Activated CD4-positive, alpha-beta T cell treated with anti-CD3 and anti-CD28 coated beads for 24 hours (primary cell): ENCODE measurements at places on chromosomes 12 and 14.

DNA sequence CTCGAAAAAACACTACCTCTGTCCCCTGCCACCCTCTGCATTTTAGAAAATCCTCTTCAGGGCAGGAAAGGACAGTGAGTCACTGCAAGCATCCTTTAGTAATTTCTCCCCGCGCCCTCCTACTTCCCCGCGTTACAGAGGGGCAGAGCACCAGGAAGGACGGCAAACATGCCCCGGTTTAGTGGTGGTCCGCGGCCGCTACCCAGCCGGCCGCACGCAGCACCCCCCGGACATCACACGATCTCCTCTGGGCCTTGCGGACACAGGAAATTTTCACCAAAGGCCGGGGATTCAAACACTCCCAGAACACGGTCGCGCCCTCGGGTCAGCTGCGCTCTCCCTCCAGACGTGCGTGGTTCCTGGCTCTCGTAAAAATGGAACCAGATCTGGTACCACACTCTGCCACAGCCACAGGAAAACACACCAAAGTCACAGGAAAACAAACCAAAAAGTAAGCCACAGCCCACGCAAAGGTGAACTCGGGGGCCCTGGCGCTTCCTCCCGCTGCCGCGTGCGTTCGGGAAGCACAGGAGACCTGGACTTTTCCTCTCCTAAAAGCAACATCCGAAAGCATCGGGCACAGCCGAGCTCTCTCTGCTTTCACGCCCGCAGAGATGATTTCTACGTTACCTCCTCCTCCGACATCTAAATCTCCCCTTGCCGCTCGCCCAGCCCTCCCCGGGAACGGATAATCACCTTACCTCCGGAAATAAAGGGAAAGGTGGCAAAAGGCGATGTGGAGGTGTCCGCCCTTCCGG lies 839 bp downstream of the SLC38A1 start:
- peak; percentile 26 for DNase-seq

DNA sequence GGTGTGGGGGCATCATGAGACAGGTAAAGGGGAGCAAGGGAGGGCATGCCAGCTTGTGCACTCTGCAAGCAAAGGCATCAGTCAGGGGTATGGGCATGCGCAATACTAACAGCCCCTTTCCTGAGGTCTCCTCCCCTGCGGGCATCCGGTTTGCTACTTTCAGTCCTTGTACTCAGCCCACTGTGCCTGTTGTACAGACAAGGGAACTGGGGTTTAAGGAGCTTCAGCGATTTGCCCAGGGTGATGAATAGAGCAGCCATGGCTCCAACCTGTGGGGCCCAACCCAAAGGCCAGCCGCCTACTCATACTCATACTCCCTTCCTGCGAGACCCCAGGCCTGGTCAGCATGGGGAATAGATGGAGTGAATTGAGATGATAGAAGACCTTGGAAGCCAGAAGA lies 66.7 kb downstream of the GALNT16 start:
- DNase-seq: no peak

DNA sequence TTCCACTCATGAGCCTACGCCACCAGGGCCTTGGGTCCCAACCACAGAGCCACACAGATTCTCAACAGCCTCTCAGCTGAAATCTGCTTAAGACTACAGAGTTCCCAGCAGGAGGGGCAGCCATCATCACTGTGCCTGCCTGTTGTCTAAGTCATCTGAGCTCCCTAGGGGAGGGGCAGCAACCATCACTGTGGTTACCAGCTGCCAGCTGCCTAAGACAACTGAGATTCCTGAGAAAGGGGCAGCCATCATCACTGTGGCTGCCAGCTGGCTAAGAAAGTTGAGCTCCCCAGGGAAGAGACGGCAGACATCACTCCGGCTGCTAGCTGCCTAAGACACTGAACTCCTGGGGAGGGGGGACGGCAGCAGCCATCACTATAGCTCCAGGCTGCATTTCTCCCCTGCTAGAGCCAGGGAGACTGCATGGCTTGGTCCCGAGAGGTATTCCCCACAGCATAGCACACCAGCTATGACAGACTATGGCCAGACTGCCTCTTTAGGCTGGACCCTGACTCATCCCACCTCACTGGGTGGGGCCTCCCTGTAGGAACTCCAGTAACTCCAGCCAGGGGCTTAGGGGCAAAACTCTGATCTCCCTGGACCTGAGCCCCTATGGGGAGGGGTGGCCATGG lies 37.2 kb upstream of the C14orf132 start:
- no peak for DNase-seq

DNA sequence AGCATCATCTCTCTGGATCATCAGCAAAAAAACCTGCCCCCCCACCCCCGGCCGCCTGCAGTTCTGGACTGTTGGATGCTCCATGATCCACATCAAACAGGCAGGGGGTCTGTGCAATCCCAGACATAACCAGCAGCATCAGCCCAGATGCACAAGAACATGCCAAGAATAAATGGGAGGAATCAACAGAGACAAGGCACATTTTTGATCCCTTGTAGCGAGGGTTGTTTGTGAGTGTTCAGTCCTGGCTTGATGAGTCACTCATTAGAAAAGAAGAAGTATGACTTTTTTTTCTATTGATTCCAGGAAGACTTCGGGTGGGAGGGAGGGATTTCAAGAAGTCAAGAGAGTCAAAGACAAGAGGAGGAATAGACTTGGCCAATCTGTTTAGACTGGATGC lies 244.2 kb downstream of the KSR2 start:
- no peak for DNase-seq

GRCh38 chr12:17215759-17216570 lies 610.0 kb upstream of the LMO3 start:
- DNase-seq: no peak

- no peak for DNase-seq
Observed at GRCh38 chr12:38875586-38876228, 29.7 kb downstream of the CPNE8 start.

DNA sequence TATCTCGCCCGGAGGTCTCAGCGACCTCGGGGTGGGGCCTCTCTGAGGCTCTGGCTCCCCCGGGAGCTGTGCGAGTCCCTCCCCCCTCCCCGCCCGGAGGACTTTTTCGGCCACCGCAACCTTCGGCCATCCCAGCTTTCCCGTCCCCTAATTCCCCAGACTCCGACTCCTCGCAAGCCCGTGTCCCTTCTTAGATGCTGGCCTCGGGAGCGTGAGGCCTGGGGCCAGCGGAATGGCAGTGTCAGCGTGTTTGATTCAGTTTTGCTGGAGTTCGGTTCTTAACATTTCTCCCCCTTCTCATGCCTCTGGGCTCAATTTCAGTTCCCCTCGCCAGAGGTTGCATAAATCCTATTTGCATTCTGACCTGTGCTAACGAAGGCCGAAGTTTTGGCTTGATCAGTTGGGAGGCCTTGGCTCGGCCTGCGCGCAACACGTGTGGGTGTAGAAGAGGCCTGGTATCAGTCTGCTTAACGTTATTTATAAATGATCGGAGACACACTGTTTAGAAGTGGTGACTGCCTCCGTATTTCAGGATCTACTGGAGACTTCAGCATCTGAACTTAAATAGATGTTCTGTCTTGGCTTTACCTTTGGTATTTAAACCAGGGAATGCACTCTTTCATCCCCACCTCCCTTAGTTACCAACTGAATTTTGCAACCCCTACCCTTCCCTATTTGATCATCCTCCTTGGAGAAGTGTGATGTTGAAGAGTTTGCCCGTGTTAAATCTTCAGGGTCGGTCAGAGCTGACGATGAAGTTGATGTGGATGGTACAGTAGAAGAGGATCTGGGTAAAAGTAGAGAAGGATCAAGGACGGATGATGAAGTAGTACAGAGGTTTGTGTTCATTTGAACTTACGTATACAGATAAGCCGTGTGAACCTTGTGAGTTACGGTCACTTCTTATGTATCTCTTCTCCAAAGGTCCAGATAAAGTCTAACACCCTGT lies 851 bp downstream of the HSP90B1 start:
- peak; percentile 17 for DNase-seq

DNA sequence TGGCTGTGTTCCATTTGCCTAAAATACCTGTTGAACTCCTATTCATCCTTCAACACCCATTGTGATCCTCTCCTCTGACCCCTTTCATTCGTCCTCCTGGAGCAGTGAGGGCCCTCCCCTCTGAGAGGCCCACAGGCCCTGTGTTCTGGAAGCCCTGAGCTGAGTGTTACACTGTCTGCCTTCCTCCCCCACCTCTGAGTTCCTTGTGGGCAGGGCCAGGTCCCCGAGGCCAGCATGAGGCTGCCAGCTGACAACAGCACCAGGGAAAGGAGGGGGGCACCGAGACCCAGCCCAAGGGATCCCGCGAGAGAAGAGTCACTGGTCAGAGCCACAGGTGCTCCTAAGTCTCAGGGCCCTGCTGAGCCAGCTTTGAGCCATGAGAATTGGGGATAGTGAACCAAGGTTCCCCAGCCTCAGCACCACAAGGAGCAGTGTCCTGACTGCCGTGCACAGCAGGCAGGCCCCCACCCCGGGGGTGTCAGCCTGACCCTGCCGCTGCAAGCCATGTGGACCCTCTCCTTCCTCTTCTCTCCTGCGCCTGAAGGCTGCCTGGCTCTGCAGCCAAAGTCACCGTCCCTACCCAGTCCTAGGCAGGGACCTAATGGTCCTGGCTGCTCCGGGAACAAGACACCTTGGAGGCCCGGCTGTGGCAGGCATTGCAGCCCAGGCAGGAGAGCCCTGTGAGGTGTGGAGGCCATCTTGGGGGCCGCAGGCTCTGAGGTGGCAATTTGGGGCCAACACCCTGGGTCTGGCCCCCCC lies 52.5 kb downstream of the BEGAIN start:
- DNase-seq: no peak

- no peak for DNase-seq
Observed at GRCh38 chr12:62530596-62530995, 64.0 kb downstream of the MON2 start.

- no peak for DNase-seq
Observed at GRCh38 chr12:109892748-109893147, 7.3 kb upstream of the TCHP start.

GRCh38 chr12:49296836-49297694 lies 2.1 kb downstream of the PRPH start:
- DNase-seq: peak; percentile 38

- DNase-seq: no peak
Observed at GRCh38 chr12:20950248-20950647, 139.7 kb downstream of the SLCO1B3 start.

- DNase-seq: no peak
Observed at GRCh38 chr14:77364146-77364545, 12.7 kb downstream of the TMED8 start.

GRCh38 chr12:57874166-57875108 lies 27.9 kb upstream of the CTDSP2 start:
- DNase-seq: no peak

- peak; percentile 18 for DNase-seq
Observed at GRCh38 chr12:5022465-5023061, 21.1 kb upstream of the KCNA5 start.

DNA sequence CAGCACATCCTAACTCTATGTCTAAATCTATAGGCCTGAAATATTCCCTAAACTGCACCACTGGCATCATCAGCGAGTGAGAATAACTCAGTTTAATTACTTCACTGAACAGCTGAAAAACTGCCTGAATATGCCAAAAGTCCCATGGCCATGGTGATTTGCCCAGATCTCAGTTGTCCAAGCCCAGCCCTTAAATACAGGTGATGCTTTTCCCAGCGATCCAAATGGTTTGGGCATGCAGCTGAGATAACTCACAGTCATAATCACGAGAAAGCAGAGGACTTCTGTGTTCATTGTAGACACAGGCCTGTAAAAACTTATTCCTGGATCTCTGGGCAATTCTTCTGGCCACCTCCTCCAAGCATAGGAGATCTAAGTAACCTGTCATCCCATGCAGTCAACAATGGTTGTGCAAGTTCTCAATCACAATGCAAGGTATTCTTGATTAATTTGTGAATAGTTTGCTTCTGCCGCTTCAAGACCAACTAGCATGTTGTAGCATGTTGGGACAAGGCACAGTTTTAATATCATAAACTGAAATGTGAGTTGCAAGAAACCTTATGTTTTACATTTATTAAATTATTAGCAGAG lies 40.5 kb downstream of the DUSP6 start:
- DNase-seq: no peak

GRCh38 chr14:92551044-92551841 lies 37.7 kb downstream of the RIN3 start:
- DNase-seq: no peak

- DNase-seq: no peak
Observed at GRCh38 chr12:99002156-99002555, 357.1 kb downstream of the APAF1 start.

- DNase-seq: no peak
Observed at GRCh38 chr12:73731658-73732057, 806.0 kb upstream of the ATXN7L3B start.

- DNase-seq: no peak
Observed at GRCh38 chr14:64465831-64466554, 694 bp downstream of the AKAP5 start.

DNA sequence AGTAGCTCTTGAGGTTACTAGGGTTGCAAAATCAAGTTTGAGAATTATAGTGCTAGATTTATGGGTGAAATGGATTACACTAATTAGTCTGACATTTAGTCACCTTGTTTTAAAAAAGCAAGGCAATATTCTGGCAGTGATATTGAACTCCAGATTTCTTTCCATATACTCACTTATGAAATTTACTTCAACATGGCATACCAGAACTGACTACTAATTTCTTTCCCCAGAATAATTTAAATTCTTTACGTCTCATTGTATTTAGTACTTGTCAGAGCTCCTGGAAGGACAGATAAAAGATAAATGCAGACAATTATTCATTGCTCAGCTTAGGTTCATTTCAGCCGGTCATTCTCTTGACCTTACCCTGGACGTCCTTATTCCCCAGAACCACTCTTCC lies 24.3 kb downstream of the EMP1 start:
- no peak for DNase-seq

DNA sequence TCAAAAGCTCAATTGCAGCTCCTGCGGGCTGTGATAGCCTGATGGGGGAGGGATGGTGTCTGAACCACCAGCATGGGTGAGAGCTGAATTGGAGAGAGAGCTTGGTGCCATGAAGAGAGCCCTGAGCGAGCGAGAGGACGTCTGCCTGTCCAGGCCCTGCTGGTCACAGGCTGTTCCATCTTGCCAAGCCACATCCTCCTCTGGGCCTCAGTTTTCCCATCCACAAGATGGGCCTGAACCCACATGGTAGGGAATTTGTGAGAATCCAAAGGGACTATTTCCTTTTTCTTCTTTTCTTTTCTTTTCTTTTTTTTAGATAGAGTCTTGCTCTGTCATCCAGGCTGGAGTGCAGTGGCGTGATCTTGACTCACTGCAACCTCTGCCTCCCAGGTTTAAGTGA lies 276.4 kb downstream of the VRK1 start:
- DNase-seq: no peak

GRCh38 chr14:78448164-78449094 lies 278.3 kb downstream of the NRXN3 start:
- no peak for DNase-seq

GRCh38 chr14:60734465-60735242 lies at the start of gene MNAT1:
Gene MNAT1 (plus strand): TSS chr14:60734761. CDS start chr14:60734863, 102 bp downstream.
- DNase-seq: peak; percentile 69
